Esophagus muscularis mucosa (tissue), 4 donors: ENCODE measurements at places on chromosomes 3 and 15. TPM values are rescaled to one million over a fixed set of nuclear protein-coding genes. Genes with fewer than 3 reads are reported as not detected.
A peak's percentile ranks its signal among the peaks of the same experiment; 100 is the strongest.

GRCh38 chr15:98903377-98904018, 104.1 kb downstream of the PGPEP1L start:
- H3K4me1 ChIP-seq = peaks cover 28% of the 10 kb centered on the region
- peaks cover 23% of the 10 kb centered on the region for H3K36me3 ChIP-seq
- H3K27ac ChIP-seq = no peak overlapping the region

Gene CACNA2D3
- 3.6 TPM for total RNA-seq

DNA sequence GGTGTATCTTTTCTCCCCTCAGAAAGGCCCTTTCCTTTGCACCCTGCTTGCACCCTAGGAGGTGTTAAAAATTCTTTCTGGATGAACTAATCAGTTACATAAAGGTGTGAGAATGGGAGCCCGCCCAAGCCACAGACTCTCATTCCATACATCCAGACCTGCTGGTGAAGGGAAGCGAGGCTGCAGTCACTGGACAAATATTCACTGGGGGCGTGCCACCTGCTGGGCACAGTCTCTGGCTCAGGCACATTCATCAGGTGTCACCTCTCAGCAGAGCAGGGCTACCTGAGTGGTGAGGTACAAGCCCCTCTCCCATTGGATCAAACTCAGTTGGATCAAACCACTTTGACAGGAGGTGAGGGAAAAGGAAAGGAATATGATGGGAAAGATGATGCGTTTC, 52.0 kb downstream of the NTRK3 start:
- H3K4me3 ChIP-seq = no peak overlapping the region
- H3K4me1 ChIP-seq = no peaks in the 10 kb centered on the region
- no peak for DNase-seq

- H3K27ac ChIP-seq = peak overlapping the region; percentile 99
- H3K4me1 ChIP-seq = peaks cover 40% of the 10 kb centered on the region
- DNase-seq = no peak
- H3K36me3 ChIP-seq = no peaks in the 10 kb centered on the region
Measured at GRCh38 chr3:113695431-113695785, 1.0 kb downstream of the USF3 start.

GRCh38 chr3:138114431-138114918, 933 bp downstream of the DZIP1L start:
- no peaks in the 10 kb centered on the region for H3K36me3 ChIP-seq
- H3K27me3 ChIP-seq = no peaks in the 10 kb centered on the region
- peaks cover 46% of the 10 kb centered on the region for H3K4me1 ChIP-seq

- H3K27me3 ChIP-seq = no peaks in the 10 kb centered on the region
- DNase-seq = no peak
- H3K4me1 ChIP-seq = no peaks in the 10 kb centered on the region
- no peaks in the 10 kb centered on the region for H3K36me3 ChIP-seq
- no peak overlapping the region for H3K4me3 ChIP-seq
Measured at GRCh38 chr3:78427303-78427702, 1340.5 kb downstream of the ROBO1 start.

GRCh38 chr3:127538569-127538968, 52.0 kb downstream of the TPRA1 start:
- no peaks in the 10 kb centered on the region for H3K36me3 ChIP-seq
- DNase-seq = no peak
- no peaks in the 10 kb centered on the region for H3K27me3 ChIP-seq
- H3K4me3 ChIP-seq = no peak overlapping the region
- no peak overlapping the region for H3K27ac ChIP-seq

DNA sequence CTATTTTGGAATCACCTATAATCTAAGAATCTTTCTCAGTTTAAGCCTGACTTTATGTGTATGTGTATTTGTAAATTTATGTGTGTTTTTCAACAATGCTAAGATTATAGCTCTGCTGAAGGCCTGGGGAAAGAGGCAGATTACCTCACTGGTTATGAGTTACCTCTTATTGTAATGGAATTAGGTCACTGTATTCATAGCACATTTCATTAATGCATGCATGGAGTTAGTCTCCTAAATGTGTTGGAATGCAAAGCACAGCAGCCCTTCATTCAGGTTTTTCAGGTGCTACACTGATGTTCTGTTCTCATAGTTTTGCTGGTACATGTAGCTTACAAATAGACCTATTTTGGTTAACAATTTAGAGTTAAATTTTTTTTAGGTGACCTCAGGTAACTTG, 9.5 kb downstream of the GPR87 start:
- no peaks in the 10 kb centered on the region for H3K27me3 ChIP-seq
- no peak overlapping the region for H3K27ac ChIP-seq
- no peaks in the 10 kb centered on the region for H3K4me1 ChIP-seq
- no peak overlapping the region for H3K4me3 ChIP-seq
- no peak for DNase-seq
- no peaks in the 10 kb centered on the region for H3K36me3 ChIP-seq

Gene RTP4
- total RNA-seq = 0.50 TPM

DNA sequence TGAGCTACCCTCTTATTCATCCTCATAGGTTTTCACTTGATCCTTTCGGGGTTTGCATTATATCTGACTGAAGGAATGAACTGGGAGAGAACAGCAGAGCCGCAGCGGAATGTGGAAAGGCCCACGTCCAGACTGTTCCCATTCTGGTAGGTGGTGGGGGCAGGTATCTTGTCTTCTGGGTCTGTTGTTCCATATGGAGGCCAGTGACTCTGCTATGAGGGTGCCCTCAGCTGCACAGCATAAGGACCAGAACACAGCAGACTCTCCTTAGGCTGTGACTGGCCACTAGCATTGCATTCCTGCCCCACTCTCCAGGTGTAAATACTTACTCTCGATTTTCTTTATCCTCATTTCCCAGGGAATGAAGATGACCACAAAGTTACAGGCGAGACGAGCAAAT, 12.1 kb downstream of the TMC3 start:
- H3K4me1 ChIP-seq = no peaks in the 10 kb centered on the region
- no peaks in the 10 kb centered on the region for H3K36me3 ChIP-seq
- DNase-seq = no peak
- H3K27ac ChIP-seq = no peak overlapping the region

DNA sequence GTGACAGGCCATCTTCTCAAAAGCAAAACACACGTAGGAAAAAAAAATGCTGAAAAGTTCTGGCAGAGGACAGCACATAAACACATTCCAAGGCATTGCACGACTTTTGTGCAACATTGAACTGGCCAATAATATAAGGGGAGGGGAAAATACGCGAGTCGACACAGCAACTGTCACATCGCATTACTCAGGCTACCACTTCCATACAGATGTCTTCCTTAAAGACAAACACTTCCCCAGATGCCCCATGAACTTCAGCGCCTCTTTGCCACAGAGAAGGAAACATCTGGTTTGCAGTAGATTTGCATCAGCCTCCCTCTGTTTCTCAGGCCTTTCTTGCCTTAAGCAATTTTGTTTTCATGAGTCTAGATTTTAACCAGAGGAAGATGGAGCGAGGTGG, 144.4 kb upstream of the IGF1R start:
- H3K27ac ChIP-seq = peak overlapping the region; percentile 57
- H3K4me3 ChIP-seq = no peak overlapping the region
- peaks cover 14% of the 10 kb centered on the region for H3K4me1 ChIP-seq
- no peaks in the 10 kb centered on the region for H3K36me3 ChIP-seq
- peak; percentile 90 for DNase-seq
- H3K27me3 ChIP-seq = no peaks in the 10 kb centered on the region

Gene RGMA
- total RNA-seq = 218 TPM

Gene HTR3E
- total RNA-seq = not detected

Gene CCR8
- not detected for total RNA-seq

- peaks cover 36% of the 10 kb centered on the region for H3K36me3 ChIP-seq
- H3K4me1 ChIP-seq = no peaks in the 10 kb centered on the region
- H3K27me3 ChIP-seq = no peaks in the 10 kb centered on the region
- no peak overlapping the region for H3K4me3 ChIP-seq
- no peak overlapping the region for H3K27ac ChIP-seq
Measured at GRCh38 chr3:52820736-52821135, 9.7 kb downstream of the ITIH4 start.

Gene ATP13A5
- total RNA-seq = not detected

Gene RBP2
- not detected for total RNA-seq

Gene GRAMD2A
- total RNA-seq = 0.33 TPM
